Vagina (tissue), 2 donors: ENCODE measurements at places on chromosomes 16 and 17.

DNA sequence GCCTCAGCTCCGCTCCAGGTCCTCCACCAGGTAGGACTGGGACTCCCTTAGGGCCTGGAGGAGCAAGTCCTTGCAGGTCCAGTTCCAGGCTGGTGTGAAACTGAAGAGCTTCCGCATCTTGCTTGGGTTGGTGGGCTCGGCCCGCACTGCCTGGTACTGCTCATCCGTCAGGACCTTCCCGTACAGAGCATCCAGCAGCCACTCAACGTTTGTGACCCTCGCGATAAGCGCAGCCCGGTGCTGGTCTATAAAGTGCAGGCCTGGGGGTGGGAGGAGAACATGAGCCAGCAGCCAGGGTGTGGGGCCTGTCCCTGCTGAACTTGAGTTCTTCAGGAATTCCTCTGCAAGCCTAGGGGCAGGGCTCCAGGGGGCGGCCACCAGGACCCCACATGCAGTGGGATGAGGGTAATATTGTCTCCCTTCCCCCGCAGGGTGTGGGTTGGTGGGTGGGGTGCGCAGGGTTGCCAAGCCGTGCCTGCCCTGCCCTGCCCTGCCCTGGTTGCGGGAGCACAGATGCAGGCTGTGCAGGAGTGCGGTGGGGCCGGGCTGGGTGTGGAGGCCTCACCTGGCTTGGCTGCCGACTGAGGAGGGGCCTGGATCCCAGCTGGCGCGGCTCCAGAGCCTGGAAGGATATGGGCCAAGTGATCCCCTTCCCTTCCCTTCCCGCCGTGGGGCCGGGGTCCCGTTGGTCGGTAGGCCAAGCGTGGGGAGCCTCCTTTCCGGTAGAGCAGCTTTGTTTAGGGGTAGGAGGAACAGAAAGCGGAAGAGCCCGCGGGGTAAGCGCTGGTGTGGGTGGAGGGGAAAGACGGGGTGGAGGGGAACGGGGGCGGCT lies 762 bp downstream of the PYCARD start:
- no peak for DNase-seq

GRCh38 chr16:49356728-49357488 lies 16.7 kb upstream of the C16orf78 start:
- no peak for DNase-seq

DNA sequence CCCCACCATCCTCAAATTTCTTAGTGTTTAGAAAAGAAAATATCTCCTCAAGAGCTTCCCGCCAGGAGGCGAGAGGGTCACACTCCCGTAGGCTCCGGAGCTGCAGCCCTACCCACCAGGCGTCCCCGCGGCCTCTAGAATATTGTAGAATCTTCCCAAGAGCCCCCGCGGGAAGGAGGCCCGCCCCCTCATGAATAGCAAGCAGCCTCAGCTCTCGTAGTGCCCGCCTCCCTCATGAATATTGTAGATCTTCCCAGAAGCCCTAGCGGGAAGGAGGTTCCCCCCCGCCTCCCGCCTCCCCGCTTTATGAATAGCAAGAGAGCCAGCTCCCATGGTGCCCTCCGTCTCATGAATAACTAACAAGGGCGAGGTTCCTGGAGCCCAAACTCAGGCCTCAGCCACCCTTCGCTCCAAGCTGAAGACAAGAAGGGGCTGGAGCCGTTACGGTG lies at the start of gene FBXO47:
Gene FBXO47 (minus strand): TSS at position 114 of the 449 bp plus-strand sequence. CDS start 4,378 bp downstream, outside the sequence.
- peak; percentile 90 for DNase-seq

GRCh38 chr17:56592487-56593085 lies 913 bp upstream of the NOG start:
- DNase-seq = no peak

DNA sequence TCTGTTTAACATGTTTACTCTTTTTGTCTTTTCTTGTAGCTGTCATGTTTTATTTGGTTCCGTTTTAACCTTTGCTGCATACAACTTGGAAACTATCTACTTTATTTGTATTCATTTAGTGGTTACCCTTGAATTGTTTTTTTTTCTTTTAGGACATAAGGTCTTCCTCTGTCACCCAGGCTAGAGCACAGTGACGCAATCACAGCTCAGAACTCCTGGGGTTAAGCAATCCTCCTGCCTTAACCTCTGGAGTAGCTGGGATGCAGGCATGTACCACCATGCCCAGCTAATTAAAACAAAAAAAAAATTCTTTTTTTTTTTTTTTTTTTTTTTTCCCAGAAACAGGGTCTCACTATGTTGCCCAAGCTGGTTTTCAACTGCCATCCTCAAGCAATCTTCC lies 29.8 kb upstream of the USP43 start:
- no peak for DNase-seq
